Glutamatergic neuron (in vitro differentiated cells): ENCODE measurements at places on chromosomes 2 and 18. TPM values are rescaled to one million over a fixed set of nuclear protein-coding genes. Genes with fewer than 3 reads are reported as not detected.

Gene C1QL2
- total RNA-seq = not detected

Gene GNLY
- not detected for total RNA-seq

Gene PASK
- 24.4 TPM for total RNA-seq

Gene MRO
- not detected for total RNA-seq

- H3K27ac ChIP-seq = no peak overlapping the region
- H3K27me3 ChIP-seq = peaks cover 4% of the 10 kb centered on the region
- H3K36me3 ChIP-seq = peaks cover 14% of the 10 kb centered on the region
- DNase-seq = no peak
- no peak overlapping the region for H3K4me3 ChIP-seq
- H3K4me1 ChIP-seq = no peaks in the 10 kb centered on the region
Observed at GRCh38 chr18:48908916-48909315, 41.8 kb downstream of the SMAD7 start.

DNA sequence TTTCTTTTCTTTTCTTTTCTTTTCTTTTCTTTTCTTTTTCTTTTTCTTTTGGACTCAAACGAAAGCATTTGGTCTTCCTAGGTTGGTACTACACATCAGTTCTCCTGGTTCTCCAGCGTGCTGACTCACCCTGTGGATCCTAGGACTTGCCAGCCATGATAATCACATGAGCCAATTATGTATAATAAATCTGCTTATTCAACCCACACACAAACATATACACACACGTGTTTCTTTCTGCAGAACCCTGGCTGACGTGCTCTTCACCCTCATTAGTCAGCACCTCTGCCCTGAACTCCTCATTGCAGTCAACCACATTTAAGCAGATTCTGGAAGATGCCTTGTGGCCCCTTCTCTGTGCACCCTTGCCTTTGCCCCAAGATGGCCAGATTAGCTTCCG, 162.4 kb upstream of the MYT1L start:
- H3K4me3 ChIP-seq = no peak overlapping the region
- H3K27me3 ChIP-seq = peaks cover 7% of the 10 kb centered on the region
- H3K27ac ChIP-seq = no peak overlapping the region
- no peaks in the 10 kb centered on the region for H3K36me3 ChIP-seq
- H3K4me1 ChIP-seq = no peaks in the 10 kb centered on the region
- DNase-seq = no peak

DNA sequence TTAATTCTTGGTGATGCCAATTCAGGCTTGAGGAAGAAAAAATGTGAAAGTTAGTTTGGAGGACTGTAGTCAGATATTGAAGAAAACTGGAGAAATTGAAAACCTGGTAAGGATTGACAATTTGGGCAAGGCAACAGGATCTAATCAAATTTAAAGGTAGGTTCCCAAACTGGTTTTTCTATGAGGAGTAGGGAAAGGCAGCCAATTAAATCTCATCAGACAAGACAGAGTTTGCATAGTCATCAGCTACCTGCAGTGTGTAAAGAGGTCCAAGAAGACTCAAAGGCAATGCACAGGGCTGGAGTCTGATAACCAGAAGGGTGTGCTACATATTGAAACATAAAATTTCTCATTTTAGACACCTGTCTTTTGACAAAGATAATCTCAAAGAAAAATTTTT, 16.0 kb upstream of the CAB39 start:
- H3K4me3 ChIP-seq = no peak overlapping the region
- peaks cover 2% of the 10 kb centered on the region for H3K27me3 ChIP-seq
- no peaks in the 10 kb centered on the region for H3K36me3 ChIP-seq
- H3K4me1 ChIP-seq = no peaks in the 10 kb centered on the region

DNA sequence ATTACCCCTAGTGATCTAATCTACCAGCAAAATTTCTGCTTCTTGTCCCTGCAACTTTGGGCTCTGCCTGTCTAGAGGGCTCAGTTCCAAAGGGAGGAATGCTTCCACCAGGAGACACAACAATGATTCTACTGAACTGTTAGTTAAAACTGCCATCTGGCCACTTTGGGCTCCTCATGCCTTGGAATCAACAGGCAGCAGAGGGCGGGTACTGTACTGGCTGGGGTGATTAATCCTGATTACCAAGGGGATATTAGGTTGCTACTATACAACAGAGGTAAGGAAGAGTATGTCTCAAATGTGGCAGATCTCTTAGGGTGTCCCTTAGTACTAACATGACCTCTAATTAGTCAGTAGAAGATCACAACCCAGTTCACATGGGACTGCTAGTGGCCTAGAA, 21.4 kb downstream of the HADHA start:
- H3K4me1 ChIP-seq = no peaks in the 10 kb centered on the region
- peaks cover 10% of the 10 kb centered on the region for H3K36me3 ChIP-seq
- no peak for DNase-seq
- no peaks in the 10 kb centered on the region for H3K27me3 ChIP-seq
- no peak overlapping the region for H3K4me3 ChIP-seq
- H3K27ac ChIP-seq = no peak overlapping the region

DNA sequence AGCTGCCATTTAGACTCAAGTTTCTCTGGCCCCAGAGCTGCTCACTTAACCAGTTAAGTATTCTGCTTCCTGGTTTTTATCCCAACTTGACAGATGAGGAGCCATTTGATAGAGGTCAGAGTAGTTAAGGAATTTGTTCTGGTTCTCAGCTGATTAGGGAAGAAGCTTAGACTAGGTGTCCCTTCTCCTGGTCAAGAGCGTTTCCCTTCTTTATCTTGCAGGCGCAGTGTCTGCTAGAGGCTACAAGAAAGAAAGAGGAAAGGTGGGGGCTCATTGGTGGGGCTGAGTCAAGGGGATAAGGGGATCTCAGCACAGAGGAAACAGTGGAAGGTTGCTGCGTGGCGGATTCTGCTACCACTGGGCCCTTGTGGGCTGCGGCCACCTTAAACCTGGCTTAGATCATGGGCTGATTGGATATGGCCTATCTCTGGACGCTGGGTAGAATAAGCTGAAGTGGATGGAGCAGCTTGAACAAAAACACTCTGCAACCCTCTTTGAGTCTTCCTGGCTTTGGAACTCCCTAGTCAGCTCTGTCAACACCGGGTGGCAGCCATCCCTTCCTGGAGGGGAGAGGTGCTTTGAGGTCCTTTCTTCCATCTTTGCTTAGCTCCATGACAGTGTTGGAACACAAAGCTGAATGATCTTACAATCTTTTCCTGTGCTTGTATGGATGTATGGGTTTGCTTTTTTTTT, 70.8 kb downstream of the QPCT start:
- H3K36me3 ChIP-seq = no peaks in the 10 kb centered on the region
- no peak overlapping the region for H3K27ac ChIP-seq
- H3K4me1 ChIP-seq = peaks cover 26% of the 10 kb centered on the region
- peaks cover 6% of the 10 kb centered on the region for H3K27me3 ChIP-seq
- H3K4me3 ChIP-seq = no peak overlapping the region
- DNase-seq = no peak

- H3K27ac ChIP-seq = no peak overlapping the region
- peaks cover 36% of the 10 kb centered on the region for H3K36me3 ChIP-seq
- DNase-seq = no peak
- H3K27me3 ChIP-seq = no peaks in the 10 kb centered on the region
- no peaks in the 10 kb centered on the region for H3K4me1 ChIP-seq
- no peak overlapping the region for H3K4me3 ChIP-seq
Observed at GRCh38 chr2:20025065-20025786, 12.8 kb upstream of the MATN3 start.

DNA sequence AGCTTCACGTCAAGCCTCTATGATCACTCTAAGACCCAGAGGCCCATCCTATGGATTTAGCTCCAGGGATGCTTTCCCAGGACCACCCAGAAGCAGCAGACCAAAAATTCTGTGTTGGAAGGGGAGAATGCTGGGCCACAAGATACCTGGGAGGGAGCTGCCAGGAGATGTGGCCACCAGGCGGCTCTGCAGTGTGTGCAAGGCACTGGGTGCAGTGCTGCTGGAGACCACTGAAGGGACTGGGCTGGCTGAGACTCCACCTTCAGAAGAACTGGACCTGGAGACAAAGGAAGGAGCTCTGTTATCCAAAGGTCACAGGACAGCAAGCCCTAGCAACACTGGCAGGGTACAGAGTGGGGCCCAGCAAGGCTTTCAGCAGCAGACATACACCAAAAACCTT, 34.0 kb downstream of the KANSL3 start:
- no peak overlapping the region for H3K4me3 ChIP-seq
- H3K36me3 ChIP-seq = peaks cover 11% of the 10 kb centered on the region
- H3K27ac ChIP-seq = no peak overlapping the region
- DNase-seq = peak; percentile 29
- H3K4me1 ChIP-seq = no peaks in the 10 kb centered on the region

DNA sequence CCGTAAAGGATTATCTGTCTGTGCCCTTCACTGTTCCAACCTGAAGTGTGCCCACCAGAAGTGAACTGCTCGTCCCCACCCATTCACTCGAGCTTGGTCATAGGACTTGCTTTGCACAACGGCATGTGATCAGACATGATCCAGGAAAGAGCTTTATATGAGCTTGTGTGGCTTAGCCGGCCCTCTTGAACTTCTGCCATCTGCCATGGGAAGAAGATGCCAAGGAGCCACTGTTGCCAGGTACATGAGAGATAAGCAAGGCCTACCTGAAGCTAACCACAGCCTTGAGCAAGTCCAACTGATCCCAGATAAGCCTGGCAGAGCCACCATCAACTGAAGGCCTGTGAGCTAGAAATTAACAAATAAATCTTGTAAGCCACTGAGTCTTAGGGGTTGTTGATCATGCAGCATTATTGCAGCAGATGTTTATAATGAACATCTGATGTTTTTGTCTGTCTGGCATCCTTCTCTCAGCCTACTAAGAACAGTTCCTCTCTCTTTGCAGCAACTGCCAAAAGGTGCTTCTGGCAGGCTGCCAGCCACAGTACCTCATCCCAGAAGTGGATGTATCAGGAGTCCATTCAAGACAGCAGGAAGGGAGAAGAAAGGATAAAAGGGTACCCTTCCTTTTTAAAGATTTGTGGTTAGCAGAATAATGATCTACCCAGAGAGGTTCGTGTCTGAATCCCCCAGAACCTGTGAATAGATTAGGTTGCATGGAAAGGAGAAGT, 16.8 kb downstream of the DBI start:
- peaks cover 2% of the 10 kb centered on the region for H3K27me3 ChIP-seq
- no peak for DNase-seq
- H3K36me3 ChIP-seq = no peaks in the 10 kb centered on the region
- H3K27ac ChIP-seq = no peak overlapping the region
- H3K4me3 ChIP-seq = no peak overlapping the region
- H3K4me1 ChIP-seq = peaks cover 2% of the 10 kb centered on the region

GRCh38 chr18:37535968-37536367, 29.6 kb downstream of the CELF4 start:
- H3K4me3 ChIP-seq = peak overlapping the region; percentile 47
- peaks cover 40% of the 10 kb centered on the region for H3K4me1 ChIP-seq
- peaks cover 10% of the 10 kb centered on the region for H3K27me3 ChIP-seq
- no peak overlapping the region for H3K27ac ChIP-seq

DNA sequence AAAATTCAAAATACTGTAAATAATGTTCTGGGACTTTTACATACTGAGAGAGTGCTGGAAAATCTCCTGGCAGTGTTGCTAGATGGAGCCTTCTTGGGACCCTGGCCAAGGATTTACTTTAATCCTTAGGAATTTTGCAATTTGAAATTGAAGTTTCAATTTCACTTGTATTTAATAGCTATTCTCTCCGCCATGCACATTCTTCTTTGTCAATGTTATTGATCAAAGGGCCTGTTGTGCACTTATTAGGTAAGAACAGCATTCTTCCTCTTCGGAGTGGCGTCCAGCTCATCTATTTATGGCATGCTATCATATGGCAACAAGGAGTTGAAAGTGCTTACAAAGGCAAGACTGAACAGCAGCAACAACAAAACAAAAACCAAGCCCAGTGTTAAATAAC, 40.1 kb upstream of the SOS1 start:
- H3K4me3 ChIP-seq = no peak overlapping the region
- H3K27me3 ChIP-seq = no peaks in the 10 kb centered on the region
- no peaks in the 10 kb centered on the region for H3K36me3 ChIP-seq
- H3K4me1 ChIP-seq = no peaks in the 10 kb centered on the region
- H3K27ac ChIP-seq = no peak overlapping the region
- DNase-seq = no peak

GRCh38 chr2:181165199-181165868, 184.9 kb downstream of the UBE2E3 start:
- no peaks in the 10 kb centered on the region for H3K27me3 ChIP-seq
- peaks cover 17% of the 10 kb centered on the region for H3K36me3 ChIP-seq
- no peaks in the 10 kb centered on the region for H3K4me1 ChIP-seq
- H3K4me3 ChIP-seq = no peak overlapping the region
- no peak overlapping the region for H3K27ac ChIP-seq

DNA sequence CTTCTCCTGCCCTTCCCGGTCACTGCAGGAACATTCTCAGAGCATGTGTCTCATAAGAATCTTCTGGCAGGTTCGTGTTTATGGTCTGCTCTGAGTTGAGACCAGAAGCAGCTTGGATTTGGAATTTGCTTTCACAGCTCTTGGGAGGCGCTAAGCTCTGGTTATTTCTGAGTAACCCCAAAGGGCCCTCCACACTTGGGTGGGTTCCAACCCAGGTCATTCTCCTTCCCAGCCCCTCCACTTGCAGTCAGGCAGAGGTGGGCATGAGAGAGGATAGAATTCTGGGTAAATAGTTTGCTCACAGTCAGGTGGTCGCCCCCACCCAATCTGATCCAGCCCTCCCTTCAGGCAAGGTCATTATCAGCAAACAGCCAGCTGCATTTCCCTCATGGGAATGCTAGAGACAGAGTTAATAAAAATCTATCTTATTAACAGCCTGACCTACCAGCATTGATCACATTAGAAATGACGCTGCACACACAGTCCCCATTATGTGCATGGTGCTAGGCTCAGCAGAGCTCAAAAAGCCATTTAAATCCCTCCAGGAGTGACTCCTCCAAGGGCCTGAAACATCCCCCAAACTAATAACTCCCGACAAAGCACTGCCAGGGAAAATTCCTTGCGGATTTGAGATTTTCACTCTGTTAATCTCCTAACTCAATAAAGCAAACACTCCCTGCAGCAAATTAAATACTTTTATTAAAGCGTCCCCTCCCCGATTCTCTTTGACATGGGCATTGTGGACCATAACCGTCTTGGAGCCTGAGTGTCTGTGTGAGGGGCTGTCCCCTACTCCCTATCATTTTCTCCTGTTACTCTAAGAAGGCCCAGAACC, 61.9 kb downstream of the SLC4A5 start:
- no peak overlapping the region for H3K4me3 ChIP-seq
- H3K4me1 ChIP-seq = peaks cover 8% of the 10 kb centered on the region
- peaks cover 11% of the 10 kb centered on the region for H3K36me3 ChIP-seq
- no peak for DNase-seq

DNA sequence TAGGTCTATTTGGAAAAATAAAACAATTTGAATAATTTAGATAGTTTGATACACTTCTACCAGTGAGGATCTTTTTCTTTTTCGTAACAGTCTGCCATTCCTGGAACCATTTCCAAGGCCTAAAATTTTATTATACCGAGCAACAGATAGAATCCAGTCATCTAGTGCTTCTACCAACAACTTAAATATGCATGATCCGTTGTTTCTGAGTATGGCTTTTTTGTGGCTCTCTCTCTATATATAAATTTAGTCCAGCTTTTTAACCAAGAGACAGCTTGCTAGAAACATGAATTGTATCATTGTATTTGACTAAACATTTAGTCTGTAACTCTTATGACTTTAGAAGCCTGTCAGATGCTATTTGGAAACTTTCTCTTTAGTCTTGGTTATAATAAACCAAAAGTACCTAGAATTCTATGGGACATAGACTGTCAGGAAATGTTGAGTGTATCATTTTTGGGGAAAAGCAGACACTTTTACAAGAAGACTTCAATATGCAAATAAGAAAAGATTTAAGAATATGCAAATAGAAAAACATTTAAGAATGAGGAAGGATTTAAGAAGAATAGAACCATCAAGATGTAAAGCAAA, 161.4 kb downstream of the ZEB2 start:
- H3K27ac ChIP-seq = no peak overlapping the region
- H3K27me3 ChIP-seq = no peaks in the 10 kb centered on the region
- H3K4me3 ChIP-seq = no peak overlapping the region
- H3K36me3 ChIP-seq = no peaks in the 10 kb centered on the region
- no peak for DNase-seq
- H3K4me1 ChIP-seq = peaks cover 29% of the 10 kb centered on the region
